Skin of body (tissue), 3 donors: ENCODE measurements at places on chromosomes 13 and 19. TPM values are rescaled to one million over a fixed set of nuclear protein-coding genes. Genes with fewer than 3 reads are reported as not detected.

Gene KLHL1
- total RNA-seq, result 0.10 TPM

Gene PLK5
- 0.10 TPM for total RNA-seq

Gene MOB3A
- 16.2 TPM for total RNA-seq

Gene BEST2
- total RNA-seq, result 0.99 TPM

Gene ATXN8OS
- not detected for total RNA-seq

Gene TLE6
- total RNA-seq, result 0.79 TPM

Gene PSPN
- total RNA-seq, result 0.59 TPM

Gene PDX1
- 0.10 TPM for total RNA-seq

Gene GZMM
- 0.30 TPM for total RNA-seq

Gene IQCN
- 0.99 TPM for total RNA-seq

Gene TSSK6
- 0.39 TPM for total RNA-seq

Gene DLL3
- total RNA-seq, result 0.20 TPM

Gene ANKRD24
- 0.79 TPM for total RNA-seq

Gene KIR2DL4
- not detected for total RNA-seq

Gene JAK3
- 3.4 TPM for total RNA-seq

Gene OSCAR
- total RNA-seq, result 1.4 TPM

Gene IGFL2
- total RNA-seq, result 19.9 TPM

Gene TMEM255B
- 1.7 TPM for total RNA-seq

Gene LRRC25
- 3.7 TPM for total RNA-seq

Gene DHRS12
- total RNA-seq, result 8.7 TPM

Gene CEACAM8
- 4.8 TPM for total RNA-seq

Gene TLE2
- 10.9 TPM for total RNA-seq

Gene RNF17
- not detected for total RNA-seq

Gene PLIN4
- 25.7 TPM for total RNA-seq

Gene FXYD3
- total RNA-seq, result 75.0 TPM

Gene PCDH9
- total RNA-seq, result 5.5 TPM

Gene KLF5
- 30.9 TPM for total RNA-seq

Gene LRG1
- total RNA-seq, result 0.79 TPM

Gene ZNF43
- 18.7 TPM for total RNA-seq

Gene CGB2
- not detected for total RNA-seq

Gene KLK2
- total RNA-seq, result not detected

Gene CYP4F3
- total RNA-seq, result 2.7 TPM

Gene UHRF1
- total RNA-seq, result 14.5 TPM

Gene UPF1
- 46.7 TPM for total RNA-seq

Gene NLRP11
- total RNA-seq, result not detected

Gene TJP3
- total RNA-seq, result 1.2 TPM
